ENCODE measurements at places on chromosomes 6 and 20.

DNA sequence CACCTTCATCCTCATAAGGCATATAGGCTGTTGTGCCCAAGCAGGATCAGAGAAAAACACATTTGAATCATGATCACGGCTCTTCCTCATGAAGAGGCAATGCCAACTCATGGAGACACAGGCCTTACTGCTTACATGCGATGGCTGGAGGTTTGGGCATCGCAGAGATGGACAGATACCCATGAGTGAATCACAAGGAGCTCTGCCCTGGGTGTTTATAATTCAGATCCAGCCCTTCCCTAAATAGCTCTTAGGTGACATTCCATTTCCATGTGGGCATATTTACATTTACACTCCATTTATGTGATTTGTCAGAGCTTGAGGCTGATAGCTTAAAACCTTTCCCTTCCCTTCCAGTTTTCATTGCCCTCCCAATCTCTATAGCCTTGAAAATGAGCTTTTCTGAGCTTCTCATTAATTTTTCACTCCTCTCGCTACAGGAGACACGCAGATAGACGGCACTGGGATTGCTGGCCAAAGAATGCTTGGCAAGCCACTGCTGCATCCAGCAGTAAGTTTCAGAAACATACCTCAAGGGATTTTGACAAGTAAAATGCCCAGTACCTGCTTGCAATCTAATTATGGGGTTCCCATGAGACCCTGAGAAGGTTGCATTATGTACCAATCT, 249.1 kb downstream of the TBC1D7 start:
- DNase-seq, result no peak

DNA sequence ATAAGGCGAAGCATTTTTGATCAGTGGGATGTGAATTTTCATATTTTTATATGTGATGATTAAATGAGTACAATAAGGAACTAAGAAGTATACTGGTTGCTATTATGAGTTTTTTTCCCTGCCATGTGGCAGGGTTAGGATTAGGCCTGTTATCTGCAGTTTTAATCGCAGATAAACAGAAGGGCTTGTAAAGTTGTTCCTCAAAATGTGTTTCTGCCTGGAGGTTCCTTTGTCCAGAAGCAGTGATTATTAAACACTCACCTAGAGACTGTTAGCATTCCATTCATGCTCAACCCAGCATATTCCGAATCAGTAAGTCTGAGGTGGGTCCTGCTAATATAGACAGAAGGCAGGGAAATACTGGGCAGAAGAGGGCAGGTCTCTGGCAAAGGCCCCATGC, 316.0 kb downstream of the CLIC5 start:
- no peak for DNase-seq

GRCh38 chr20:60589623-60590022, 631.4 kb downstream of the CDH26 start:
- DNase-seq, result no peak

GRCh38 chr6:80544555-80544954, 438.1 kb downstream of the BCKDHB start:
- DNase-seq, result no peak

DNA sequence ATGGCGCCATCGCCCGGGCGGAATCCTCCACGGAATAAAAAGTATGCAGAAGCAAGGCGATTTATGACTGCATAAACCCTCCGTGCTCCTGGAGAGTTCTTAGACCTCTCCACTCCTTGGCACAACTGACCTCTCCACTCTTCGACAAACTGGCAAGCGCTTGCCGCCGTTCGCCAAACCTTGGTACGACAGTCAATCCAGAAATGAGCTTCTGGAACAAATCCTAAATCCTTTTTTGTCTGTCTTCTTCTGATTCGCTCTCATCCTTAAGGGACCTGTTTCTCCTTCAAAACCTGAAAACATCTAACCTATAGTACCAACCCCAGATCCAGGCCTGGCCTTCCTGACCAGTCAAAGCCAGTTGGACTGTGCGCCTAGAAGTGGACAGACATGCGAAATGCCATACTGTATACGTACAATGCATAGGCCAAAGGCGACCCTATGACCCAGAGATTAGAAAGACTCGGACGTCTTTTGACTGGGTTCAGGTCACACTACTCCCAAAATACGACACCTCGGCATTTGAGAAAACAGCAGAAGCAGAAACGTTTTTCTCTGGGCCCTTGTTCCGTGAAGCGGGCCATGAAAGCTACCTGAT, 59.4 kb downstream of the TRIM27 start:
- no peak for DNase-seq

DNA sequence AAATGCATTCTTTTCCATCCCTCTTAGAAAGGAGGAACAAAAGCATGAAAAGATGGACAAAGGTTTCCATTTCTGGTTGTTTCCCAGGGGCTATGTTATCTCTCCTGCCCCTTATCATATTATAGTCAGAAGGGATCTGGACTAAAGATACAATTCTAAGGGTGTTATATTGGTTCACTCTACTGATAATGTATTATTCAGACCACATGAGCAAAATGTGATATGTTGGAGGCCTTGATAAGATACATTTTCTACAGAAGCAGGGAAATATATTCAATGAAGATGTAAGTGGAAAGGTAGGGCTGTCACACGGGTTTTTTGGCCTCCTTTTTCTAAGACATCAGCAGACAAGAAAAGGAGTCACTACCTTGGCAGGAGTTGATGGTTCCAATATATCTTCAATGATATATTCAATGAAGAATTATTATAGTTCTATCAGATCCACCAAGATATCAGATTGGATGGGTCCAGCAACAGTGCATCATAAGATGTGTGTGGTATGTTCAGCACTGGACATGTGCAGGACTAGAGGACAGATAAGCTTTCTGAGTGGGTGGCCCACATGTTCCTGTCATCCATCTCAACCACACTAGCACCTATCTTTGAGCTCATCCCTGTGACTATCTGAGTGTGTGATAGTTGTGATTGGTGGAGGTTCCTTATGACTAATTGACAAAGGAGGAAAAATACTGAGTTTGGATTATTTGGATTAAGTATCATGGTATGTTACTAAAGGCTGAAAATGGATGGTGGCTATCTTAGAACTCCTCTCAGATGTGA, 5.7 kb upstream of the ZKSCAN3 start:
- DNase-seq, result no peak

DNA sequence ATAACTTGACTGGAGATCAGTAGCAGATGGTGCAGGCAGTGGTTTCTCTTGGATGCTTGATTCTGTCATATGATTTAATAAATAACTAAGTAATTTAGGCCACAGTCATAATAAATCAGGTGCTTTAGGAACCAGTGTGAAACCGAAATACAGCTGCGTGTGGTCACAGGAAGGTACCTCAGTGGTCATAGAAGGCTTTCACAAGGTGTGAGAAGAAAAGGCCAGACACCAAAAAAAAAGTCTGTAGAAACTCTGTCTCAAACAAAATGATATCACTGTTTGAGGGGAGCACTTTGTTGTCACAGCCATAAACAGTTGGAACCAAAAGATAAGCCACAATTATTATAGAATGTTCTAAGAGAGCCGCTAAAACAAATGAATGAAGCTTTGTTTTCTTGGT, 56.5 kb downstream of the ARMC2 start:
- DNase-seq, result no peak

- no peak for DNase-seq
Measured at GRCh38 chr6:149127212-149127611, 190.3 kb upstream of the TAB2 start.

- DNase-seq, result no peak
Measured at GRCh38 chr20:63652192-63652980, 838 bp downstream of the STMN3 start.

DNA sequence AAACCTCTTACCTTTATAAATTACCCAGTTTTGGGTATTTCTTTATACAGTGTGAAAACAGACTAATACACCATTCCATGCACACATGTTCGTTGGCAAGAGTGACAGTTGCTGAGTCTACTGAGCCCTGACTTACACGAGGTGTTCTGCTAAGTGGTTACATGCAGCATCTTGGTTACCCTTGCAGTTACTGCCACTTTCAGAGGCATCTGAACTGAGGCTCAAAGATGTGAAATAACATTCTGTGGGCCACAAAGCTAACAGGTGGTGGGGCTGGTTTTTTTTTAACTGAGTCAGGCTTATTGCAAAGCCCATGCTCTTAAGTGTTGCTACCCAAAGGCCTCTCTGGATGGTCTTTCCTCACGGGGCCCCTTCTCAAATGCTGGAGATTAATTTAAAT, 54.4 kb upstream of the GTSF1L start:
- no peak for DNase-seq

DNA sequence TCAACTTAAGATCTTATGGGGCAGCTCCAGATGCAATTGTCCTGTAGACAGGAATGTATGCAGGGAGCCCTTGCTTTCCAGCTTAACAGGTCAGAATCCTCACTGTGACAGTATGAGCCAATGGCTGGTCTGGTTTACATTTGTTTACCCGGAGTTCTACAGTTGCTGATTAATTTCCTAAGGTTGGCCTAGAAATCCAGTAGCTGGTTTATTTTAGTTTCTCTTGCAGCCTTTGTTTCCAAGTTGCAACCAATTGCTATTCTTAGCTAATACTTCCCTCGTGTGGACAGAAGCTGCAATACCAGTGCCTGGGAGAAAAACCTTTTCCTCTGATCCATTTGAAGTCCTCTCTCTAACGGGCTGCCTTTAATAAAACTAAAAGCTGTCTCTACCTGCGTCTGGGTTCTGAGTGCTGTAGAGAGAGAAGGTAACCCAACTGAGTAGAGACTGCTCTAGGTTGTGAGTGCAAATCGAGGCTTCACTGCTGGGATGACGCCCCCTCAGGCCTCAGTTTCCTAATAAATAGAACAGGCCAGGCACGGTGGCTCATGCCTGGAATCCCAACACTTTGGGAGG, 45.9 kb downstream of the ZNF217 start:
- no peak for DNase-seq

DNA sequence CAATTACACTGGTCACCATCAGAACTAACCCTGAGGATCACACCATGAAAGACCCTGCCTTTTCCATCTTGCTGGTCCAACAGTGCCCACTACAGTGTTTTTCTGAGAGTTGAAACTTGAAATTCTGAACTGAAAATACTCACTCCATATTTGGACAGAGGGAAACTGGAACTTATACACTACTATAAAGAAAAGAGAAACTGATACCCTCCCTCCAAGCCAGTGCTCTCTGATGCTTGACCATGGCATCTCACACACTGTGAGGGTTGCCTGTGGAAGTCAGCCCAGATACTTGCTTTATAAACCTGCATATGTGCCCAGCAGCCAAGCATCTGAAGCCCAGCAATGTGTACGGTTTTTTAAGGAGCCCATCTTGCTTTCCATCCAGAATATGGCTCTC, 108.7 kb downstream of the FOXA2 start:
- DNase-seq, result no peak

DNA sequence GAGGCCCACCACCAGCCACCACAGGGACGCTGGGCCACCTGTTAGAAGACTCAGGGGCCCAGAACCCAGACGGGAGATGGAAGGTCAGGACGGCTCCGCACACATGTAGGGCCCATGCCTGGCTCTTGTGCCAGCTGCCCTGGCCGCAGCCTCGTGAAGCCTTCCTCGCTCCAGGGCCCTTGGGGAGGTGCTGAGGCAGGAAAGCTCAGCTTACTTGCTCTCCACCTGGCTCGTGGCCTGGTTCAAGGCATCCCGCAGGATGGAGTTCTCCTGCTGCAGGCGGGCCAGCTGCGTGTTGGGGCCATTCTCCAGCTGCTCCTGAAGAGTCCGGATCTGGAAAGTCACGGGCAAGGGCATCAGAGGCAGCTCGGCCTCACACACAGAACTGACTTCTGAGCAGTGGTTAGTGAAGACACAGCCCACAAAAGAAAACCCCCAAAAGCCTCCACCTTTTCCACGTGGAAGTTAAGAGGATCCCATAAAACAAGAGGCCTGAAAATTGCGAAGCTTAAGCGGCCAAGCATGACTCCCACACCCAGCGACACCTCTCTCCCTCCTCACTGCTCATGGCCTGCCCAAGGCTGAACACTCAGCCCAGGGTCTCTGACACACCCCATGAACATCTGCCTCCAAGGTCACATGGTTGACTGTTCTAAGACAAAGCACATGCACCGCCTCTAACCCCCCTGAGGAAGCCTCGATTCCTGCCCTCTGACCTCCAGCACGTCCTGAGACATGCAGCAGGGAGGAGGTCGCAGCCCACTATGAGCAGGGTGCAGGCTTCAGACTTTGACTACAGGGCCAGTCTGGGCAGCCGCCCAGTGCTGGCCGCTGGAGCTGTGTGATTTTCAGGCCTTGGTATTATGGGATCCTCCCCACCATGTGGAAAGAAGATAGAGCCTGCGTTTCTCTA, 46.5 kb downstream of the RRBP1 start:
- DNase-seq, result no peak

- DNase-seq, result no peak
Measured at GRCh38 chr6:22605736-22606135, 36.4 kb downstream of the HDGFL1 start.

GRCh38 chr20:4736875-4737274, 15.2 kb downstream of the PRND start:
- no peak for DNase-seq

GRCh38 chr6:31741815-31742214, 2.0 kb downstream of the MSH5 start:
- DNase-seq, result no peak

DNA sequence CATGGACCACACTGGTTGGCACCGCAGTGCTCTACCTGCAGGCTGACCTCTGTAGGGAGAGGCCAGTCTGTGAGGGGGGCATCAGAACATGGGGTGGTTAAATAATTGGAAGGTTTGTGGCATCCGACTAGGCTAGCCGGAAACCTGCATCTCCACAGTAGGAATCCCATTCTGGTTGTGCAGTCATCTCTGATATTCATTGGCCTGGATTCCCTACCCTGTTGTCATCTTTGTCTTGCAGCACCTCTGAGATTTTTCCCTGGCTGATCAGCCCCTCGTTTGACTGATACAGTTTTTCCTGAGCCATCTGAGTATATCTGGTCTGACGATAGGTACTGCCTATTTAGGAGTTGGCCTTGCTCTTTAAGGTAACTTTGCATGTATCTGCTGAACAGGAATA, 259.4 kb downstream of the TMEM242 start:
- DNase-seq, result no peak

- no peak for DNase-seq
Measured at GRCh38 chr6:157464653-157465535, 83.9 kb downstream of the ZDHHC14 start.

DNA sequence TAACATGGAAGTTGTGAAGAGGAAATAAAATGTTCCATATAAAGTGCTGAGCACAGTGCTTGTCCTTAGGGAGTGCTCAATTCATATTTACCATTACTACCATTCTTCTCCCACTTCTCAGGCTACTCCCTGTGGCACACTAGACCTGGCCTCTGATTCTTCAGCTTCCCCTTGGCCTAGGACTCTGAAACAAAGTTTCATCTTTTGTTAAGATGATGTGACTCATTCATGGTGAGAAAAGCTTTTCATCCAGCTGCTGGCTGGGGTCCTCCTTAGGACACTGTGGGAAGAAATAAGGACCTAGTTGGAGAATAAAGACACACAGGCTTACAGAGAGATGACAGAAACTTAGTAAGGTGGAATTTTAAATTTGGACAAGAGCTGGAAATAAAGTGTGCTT, 314.8 kb downstream of the CDC5L start:
- DNase-seq, result no peak

- no peak for DNase-seq
Measured at GRCh38 chr6:88677356-88677755, 286.1 kb downstream of the RNGTT start.

GRCh38 chr6:53326372-53327016, 22.3 kb downstream of the ELOVL5 start:
- no peak for DNase-seq
